ENCODE measurements at places on chromosomes 12 and 14. TPM values are rescaled to one million over a fixed set of nuclear protein-coding genes. Genes with fewer than 3 reads are reported as not detected.

OR6C2 gene
- not detected for total RNA-seq

HOXC9 gene
- 11.6 TPM for total RNA-seq

MBD6 gene
- total RNA-seq: 5.0 TPM

KLRD1 gene
- 0.36 TPM for total RNA-seq

CPNE6 gene
- not detected for total RNA-seq

KLRC3 gene
- 0.72 TPM for total RNA-seq

PLEKHH1 gene
- 1.1 TPM for total RNA-seq

ADSS1 gene
- total RNA-seq: 4.3 TPM

RIMBP2 gene
- not detected for total RNA-seq

TROAP gene
- total RNA-seq: 2.5 TPM

PRMT5 gene
- total RNA-seq: 56.3 TPM

EMP1 gene
- 114 TPM for total RNA-seq

FLRT2 gene
- 39.1 TPM for total RNA-seq

SLC17A8 gene
- not detected for total RNA-seq

HOXC6 gene
- total RNA-seq: 5.6 TPM

DNAL1 gene
- 9.0 TPM for total RNA-seq

MYO1H gene
- not detected for total RNA-seq
